ENCODE measurements at places on chromosomes 2 and 18. TPM values are rescaled to one million over a fixed set of nuclear protein-coding genes. Genes with fewer than 3 reads are reported as not detected.

The MOGAT1 gene
- total RNA-seq = not detected

The UGT1A4 gene
- 2.9 TPM for total RNA-seq

The MOCOS gene
- total RNA-seq = 6.2 TPM

The CREG2 gene
- not detected for total RNA-seq

The HNMT gene
- 30.8 TPM for total RNA-seq

The IL18RAP gene
- total RNA-seq = 0.39 TPM

DNA sequence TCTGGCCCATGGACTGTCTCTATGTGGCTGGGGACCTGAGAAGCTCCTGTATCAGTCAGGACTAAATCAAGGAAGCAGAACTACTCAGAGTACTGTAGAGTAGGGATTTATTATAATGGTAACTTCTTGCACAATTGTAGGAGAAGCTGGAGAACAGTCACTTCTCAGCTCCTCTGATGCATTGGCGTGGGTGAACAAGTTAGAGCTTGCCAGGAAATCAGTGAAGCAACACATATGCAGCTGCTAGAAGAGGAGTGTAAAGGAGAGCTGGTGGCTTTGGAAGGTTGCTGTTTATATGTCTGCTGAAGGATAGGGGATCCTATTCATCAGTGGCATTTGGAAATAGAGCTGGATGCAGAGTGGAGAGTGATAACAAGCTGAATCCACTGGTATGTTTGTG is 215.5 kb upstream of the CWC22 start:
- DNase-seq = no peak

GRCh38 chr2:25512707-25513106 is 160.7 kb downstream of the DTNB start:
- DNase-seq = no peak

GRCh38 chr2:63192169-63192888 is 141.7 kb downstream of the OTX1 start:
- no peak for DNase-seq

GRCh38 chr2:169493360-169493759 is 14.1 kb downstream of the BBS5 start:
- no peak for DNase-seq

- no peak for DNase-seq
Observed at GRCh38 chr2:44928483-44929158, 12.9 kb upstream of the SIX3 start.

DNA sequence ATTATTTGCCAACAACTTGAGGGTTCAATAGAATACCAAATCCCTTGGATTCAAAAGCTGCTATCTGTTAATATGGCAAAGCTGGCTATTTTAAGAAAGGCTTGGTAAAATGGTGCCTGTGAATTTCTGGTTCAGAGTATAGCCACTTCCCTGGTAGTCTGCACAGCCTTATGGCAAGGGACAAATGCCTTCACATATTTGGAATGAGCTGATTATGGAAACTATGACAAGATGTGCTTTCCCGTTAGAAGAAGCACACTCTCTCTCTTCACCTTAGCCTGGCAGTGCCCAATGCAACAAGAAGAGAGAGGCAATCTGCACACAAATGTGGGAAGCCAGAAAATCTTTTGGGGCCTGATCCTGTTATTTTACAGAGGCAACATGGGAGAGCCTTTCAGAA is 47.5 kb upstream of the MAP3K20 start:
- no peak for DNase-seq

DNA sequence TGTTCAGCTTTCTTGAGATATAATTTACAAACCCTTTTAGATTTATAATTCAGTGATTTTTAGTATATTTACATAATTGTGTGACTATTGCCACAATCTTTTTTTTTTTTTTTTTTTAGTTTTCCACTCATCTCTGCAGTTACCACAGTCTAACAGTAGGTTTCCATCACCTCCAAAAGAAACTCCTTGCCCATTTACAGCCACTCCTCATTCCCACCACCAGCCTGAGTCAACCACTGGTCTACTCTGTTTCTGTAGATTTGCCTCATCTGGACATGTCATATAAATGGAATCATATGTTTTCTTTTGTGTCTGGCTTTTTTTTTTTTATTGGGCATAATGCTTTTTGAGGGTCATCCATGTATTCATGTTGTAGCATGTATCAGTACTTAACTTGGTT is 16.1 kb downstream of the MTX2 start:
- no peak for DNase-seq

DNA sequence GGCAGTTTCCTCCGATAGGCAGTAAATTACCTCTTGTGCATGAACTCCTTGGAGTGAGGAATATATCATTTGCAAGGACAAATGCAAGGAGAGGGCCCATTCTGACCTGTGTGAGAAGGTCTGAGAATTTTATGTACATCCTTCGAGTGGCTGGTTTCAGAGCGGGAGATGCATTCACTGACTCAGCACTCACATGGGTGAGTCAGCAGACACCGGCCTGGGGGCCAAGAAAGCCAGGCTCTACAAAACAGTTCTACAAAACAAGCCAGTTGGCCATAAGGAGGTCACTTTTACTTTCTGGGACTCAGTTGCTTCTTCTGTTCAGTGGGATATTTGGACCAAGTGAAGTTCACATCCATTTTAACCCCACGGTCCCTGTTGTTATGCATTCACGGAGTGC is 35.3 kb downstream of the CYP26B1 start:
- DNase-seq = peak; percentile 82

DNA sequence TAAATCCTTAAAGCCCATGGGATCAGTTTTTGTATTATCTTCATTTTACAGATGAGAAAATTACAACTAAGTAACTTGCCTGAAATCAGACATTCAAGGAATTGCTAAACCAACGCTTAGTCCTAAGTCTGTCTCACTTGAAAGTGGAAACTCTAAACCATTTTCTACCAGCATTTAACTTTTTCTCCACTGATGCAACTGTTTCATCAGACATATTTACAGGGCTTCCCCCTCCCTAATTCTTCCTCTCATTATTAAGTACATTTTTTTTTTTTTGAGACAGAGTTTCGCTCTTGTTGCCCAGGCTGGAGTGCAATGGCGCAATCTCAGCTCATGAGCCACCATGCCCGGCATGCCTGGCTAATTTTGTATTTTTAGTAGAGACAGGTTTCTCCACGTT is 88.6 kb downstream of the ACVR1C start:
- no peak for DNase-seq

GRCh38 chr2:82636402-82637020 is 1822.6 kb downstream of the SUCLG1 start:
- DNase-seq = no peak

DNA sequence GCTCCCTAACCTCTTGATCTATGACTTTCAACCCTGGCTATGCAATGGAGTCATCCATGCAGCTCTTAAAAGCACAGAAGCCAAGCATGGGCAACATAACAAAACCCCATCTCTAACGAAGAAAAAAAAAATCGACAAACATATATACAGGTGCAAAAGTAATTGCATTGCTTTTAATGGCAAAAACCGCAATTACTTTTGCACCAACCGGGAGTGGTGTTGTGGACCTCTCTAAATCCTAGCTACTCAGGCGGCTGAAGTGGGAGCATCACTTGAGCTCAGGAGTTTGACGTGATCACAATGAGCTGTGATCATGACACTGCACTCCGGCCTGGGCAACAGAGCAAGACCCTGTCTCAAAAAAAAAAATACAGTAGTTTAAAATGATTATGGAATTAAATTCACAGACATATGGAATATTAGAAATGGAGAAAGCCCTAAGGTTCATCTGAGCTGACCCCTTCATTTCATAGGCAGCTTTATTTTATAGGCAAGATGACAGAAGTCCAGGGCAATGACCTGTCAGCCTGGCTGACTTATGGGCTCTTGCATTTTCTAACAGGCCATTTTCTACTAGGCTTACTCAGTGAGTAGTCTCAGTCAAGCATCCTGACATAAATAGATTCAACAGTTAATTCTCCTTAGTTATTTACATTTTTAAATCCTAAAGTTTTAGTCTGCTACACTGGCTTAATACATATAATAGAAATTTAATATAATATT is 183.8 kb downstream of the ANKRD44 start:
- DNase-seq = no peak

DNA sequence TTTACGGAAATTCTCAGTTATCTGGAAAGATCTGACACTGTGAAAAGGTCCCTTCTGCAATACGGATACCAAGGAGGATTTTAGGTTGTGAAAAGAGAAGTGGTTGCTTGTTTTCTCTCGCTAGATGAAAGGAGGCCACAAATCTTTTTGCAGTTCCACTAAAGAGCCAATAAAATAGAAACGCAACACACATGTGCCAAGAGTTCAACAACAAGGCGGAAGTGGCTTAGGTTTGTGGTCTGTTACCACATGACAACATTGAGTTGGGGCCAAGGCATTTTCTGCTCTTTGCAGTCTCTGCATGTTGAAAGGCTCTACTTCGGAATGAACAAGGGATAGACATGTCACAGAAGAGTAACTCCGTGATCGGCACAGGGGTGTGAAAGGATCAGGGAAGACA is 115.7 kb upstream of the OSR1 start:
- no peak for DNase-seq

DNA sequence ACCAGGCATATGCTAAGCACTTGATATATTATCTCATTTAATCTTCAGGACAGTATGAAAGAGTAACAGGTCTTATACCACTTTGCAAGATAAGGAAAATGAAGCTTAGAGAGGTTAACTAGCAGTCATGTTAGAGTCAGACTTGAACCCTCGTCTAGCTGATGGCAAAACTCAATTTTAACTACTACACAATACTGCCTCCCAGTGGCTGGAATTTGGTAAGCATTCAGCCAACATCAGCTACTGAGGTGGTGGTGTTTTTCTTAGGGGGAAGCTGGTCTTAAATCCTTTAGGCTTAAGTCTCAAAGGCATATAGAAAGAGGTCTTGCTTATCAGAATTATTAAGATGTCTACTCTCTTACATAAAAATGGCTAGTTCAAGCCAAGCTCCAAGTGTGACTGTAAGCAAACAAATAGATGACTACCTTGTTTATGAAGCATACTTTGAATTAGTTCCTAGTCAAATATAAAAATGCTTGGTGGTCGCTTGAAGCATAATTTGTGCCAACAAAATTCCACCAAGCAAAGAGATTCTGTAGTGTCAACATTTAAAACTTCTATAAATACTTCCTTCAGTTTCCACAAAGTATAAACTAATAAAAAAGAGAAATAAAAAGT is 325.4 kb upstream of the FIGN start:
- DNase-seq = no peak

DNA sequence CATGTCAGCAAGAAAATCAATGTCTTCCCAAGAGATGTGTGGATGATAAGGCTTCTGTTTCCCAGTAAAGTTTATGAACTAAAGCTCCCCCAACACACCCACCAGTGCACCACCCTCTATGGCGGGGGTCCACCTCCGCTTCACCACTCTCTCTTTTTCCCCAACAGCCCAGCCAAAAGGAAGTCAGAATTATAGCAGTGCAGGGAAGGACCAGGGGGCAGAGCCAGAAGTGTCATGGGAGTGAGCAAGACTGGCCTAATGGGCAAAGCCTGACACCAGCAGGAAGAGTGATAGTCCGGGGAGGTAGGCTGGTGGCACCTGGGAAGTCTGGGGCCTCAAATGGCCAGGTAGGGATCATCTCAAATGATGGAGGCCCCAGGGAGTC is 167.7 kb downstream of the ZFP36L2 start:
- DNase-seq = no peak

DNA sequence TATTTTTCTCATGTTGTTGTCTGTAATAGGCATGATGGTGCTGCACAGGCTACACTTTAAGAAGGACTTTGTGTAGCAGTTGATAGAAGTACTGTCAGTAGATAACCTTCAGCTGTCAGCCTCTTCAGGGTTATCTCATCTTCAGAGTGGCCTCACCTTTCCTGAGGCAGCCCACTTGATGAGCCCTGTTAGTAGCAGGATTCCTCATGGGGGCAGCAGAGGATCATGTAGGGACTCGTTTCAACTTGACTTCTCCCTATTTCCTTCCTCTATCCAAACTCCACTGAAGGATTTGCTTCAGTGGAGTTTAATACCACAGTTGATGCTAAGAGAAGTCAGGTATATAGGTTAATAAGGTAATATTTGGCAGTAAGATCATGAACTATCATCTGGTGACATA is 530.3 kb upstream of the FSIP2 start:
- no peak for DNase-seq

GRCh38 chr2:18046558-18047212 is 168.2 kb downstream of the KCNS3 start:
- no peak for DNase-seq

All from lower leg skin (tissue), 4 donors.